ENCODE measurements at places on chromosomes 5 and 9.

DNA sequence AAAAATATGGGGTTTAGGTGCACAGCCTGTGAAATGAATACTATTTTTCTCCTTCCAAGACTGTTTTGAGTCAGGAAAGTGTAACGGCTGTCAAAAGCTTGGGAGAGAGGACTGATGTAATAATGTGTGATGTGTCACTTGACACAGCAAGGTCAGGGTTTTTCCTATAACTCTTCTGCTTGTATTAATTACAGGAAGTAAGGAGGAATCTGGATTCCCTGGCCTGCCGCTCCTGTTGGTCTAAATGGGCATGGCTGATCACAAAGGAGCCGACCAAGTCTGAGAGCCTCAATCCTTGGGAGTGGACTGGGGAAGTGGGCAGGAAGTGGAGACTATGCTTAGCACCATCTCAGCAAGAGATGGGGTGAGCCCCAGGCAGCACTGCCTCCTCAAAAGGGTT lies 16.7 kb upstream of the SLC28A3 start:
- no peak for DNase-seq

GRCh38 chr5:138954257-138955012 lies 79.3 kb upstream of the LRRTM2 start:
- DNase-seq: no peak

GRCh38 chr5:133967124-133967523 lies 1.3 kb downstream of the C5orf15 start:
- no peak for DNase-seq

- DNase-seq: no peak
Measured at GRCh38 chr9:98043915-98044314, 12.6 kb upstream of the NANS start.

GRCh38 chr5:40665635-40666298 lies 13.9 kb upstream of the PTGER4 start:
- no peak for DNase-seq

DNA sequence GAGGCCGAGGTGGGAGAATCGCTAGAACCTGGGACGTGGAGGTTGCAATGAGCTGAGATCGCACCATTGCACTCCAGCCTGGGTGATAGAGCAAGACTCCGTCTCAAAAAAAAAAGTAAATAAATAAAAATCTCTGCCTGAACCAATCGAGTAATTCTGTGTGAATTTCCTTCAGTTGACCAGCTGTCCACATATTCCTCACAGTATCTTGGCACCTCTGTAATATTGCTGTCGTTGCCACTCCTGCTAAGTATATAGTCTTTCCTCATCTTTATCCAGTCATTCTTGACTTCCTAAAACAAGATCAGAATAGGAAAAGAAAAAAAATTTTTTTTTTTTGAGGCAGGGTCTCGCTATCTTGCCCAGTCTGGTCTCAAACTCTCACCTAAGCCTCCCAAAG lies 29.9 kb downstream of the KDM3B start:
- no peak for DNase-seq
